ENCODE measurements at places on chromosomes 6 and 20.

GRCh38 chr6:47479874-47480273 lies 2.3 kb downstream of the CD2AP start:
- DNase-seq = no peak

GRCh38 chr6:6881438-6882225 lies 226.1 kb upstream of the RREB1 start:
- no peak for DNase-seq

DNA sequence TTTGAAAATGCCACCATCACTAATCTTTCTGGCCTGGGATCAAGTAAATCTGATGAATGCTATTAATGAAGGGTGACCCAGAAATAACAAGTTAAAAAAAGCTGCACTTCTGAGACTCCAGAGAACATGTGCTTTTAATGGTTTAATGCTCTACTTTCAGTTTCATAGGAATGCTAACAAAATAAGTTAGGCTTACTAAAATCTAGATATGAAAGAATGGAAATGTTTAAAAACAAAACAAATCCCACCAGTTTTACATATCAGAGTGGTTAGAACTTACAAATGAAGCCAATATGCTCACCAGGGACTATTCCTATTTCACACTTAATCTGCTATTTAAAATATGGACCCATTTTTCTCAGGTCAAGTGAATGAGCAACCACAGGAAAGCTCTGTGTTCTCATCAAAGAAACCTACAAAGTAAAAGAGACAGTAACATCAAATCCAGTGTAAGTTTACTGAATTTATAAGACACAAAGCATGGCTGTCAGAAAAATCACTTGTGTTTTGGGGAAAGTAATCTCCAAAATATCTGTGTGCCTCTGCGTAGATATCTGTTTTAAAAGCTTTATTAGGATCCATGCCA lies 40.3 kb downstream of the FYN start:
- DNase-seq = no peak

DNA sequence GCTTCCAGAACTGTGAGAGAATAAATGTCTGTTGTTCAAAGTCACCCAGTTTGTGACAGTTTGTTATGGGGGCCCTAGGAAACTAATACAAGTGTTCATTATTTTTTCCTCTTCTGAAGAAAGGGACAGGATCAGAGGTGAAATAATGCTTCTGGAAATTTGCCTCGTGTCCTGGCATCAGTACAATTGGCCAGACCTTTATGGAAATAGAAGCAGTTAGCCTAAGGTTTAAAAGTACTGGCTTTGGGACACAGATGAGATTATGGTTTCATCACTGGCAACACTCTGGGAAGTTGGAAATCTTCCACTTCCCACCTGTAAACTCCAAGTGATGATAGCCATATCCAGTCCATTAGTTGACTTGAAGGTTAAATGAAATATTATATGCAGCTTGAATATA lies 88.7 kb downstream of the PLCB1 start:
- no peak for DNase-seq

DNA sequence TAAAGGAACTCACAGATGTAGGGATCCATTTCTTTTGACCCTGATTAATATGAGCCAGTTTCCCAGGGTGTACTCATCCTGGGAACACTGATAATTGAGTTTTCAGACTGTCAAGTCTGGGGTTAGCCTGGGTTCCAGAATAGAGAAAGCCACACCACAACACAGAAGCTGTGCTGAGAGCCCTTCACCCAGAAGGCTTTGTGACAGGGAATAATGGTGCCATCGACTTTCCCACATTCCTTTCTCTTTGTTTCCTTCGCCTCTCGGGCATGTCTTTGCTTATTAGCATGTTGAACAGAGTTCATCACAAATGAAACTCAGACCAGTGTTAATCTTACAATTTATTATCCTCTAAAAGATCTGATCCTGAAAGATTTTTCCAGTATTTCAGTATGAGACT lies 95.0 kb downstream of the TCP11 start:
- no peak for DNase-seq

DNA sequence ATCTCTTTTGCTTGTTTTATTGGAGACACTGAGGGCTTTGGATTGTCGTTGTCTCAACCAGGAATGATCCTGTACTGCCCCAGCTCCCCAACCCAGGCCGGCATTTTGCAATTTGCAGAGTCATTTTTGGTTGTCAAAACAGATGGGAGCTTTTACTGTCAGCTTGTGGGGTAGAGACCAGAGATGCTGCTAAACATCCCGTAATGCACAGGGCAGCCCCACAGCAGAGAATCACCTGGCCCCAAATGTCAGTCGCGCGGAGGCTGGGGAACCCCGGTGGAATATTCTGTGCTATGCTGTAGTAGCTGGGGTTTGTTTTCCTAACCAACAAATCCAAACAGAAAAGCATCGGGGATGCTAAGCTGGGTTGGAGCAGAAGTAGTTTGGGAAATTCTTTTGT lies 99.7 kb downstream of the TSHZ2 start:
- DNase-seq = no peak

DNA sequence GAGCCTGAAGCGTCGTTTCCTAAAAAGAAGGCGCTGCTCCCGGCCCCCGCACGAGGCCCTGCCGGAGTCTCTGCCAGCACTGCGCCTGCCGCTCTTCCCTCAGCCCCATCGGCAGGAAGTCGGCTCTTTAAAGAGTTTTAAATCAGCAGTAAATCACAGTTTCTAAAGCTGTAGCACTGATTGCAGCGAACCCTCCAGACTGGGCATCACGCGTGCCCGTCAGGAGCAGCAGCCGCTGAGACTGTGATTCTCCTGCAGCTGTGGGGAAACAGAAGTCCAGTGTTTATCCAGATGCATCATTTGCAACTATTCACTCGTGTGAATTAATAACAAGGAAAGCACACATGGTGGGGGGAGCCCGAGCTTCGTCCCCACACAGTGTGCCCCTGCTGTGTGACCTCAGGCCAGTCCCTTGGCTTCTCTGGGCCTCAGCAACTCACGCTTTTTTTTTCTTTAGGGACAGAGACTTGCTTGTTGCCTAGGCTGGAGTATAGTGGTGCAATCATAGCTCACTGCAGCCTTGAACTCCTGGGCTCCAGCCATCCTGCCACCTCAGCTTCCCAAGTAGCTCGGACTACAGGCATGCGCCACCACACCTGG lies 28.3 kb downstream of the DLL1 start:
- no peak for DNase-seq

GRCh38 chr6:77341058-77341986 lies 122.0 kb downstream of the HTR1B start:
- no peak for DNase-seq

DNA sequence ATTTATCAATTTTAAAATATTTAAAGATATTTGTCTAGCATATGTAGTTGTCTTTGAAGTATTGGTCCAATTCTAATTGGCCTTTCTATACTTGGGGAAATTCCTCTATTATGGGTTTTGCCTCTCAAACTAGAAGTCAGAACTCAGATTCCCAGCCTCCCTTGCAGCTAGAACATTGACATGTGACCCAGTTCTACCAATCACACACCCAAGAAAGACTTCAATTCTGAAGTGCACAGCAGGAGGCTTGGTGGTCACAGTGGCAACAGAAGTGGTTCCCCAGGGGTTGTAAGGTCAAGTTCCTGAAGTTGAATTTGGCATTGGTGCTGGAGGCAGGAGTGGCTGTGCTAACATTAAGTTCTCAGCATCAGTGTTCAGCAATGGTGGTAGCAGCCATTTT lies 14.8 kb upstream of the FKBP5 start:
- DNase-seq = no peak

DNA sequence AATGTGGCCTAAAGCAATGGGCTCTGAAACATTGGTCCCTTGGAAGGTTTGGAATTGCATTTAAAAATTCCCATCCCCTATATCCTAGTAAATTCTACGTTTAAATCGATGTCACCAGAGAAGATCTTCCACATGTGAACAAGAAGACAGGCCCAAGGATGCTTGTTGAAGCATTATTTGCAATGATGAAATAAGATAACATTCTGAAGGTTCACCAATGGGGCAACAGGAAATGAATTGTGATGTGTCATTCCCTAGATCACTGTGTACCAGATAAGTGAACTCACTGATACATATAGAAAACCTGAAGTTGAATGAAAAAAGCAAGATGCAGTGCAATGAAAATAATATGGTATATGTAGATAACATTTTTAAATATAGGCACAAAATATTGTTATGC lies 464.3 kb upstream of the BTBD3 start:
- DNase-seq = no peak

DNA sequence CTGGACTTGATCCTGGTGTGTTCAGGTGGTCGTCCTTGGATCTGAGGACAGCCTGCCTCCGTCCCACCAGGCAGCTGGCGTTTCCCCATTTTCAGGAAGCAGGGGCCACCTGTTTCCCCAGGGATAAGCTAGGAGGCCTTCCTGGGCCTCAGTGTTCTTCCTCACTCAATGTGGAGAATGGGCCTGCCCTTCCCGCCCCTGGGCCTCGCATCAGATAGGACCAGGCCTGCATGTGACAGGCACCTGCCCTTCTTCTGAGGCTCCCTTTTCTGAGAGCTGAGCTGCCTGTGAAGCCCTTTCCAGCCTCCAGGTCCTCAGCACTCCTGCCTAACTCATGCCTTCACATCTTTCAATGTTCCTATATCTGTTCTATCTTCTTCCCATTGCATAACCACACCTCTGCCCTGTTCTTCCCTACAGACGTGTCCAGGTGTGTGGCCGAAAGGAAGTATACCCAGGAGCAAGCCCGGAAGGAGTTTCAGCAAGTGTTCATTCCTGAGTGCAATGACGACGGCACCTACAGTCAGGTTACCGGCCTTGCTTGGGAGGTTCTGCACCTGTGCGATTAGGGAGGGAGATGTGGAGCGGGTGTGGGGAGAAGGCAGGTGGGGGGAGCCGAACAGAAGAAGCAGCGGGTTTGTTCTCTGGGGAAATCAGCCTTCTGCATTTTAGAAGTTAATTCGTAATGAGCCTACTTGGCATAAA lies 85.1 kb downstream of the SMOC2 start:
- DNase-seq = no peak

GRCh38 chr6:15987569-15987968 lies 141.3 kb upstream of the MYLIP start:
- no peak for DNase-seq

- no peak for DNase-seq
Measured at GRCh38 chr6:71033171-71033570, 76.3 kb upstream of the B3GAT2 start.

DNA sequence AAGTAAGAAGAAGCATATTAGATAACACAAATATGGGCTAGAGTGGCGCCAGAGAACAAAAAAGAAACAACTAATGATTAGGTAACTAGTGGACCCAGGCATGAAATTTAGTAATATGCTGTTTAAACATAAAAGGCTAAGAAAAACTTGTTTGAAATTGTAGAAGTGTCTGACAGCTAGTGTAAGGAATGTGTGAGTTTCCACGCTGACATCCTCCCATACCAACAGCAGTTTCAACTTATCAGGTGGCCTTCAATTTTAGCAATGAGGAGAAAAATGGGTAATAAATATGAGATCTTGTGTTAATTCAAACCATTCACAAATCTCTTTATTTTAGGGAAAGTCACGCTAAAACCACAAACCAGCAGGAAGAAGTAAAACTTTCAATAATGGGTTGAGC lies 440.2 kb upstream of the FLRT3 start:
- DNase-seq = no peak

- DNase-seq = no peak
Measured at GRCh38 chr6:87473419-87473903, 687 bp downstream of the SLC35A1 start.

DNA sequence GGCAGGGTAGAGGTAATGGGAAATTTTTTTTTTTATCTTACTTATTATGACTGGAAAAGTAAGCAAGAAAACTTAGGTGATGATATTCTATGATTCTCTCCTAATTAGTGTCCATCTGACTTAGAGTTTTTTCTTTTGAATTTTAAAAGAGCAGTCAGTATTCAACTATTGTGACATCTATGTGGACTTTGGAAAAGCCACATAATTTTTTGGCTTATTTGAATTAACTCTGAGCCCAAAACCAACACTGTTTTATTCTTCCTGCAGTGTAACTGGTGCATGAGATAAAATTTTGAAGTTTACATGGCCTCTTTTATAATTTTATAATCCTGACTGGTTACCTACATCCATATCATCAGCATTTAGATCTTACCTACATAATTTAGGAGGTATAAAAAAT lies 619.7 kb downstream of the EPM2A start:
- DNase-seq = no peak

DNA sequence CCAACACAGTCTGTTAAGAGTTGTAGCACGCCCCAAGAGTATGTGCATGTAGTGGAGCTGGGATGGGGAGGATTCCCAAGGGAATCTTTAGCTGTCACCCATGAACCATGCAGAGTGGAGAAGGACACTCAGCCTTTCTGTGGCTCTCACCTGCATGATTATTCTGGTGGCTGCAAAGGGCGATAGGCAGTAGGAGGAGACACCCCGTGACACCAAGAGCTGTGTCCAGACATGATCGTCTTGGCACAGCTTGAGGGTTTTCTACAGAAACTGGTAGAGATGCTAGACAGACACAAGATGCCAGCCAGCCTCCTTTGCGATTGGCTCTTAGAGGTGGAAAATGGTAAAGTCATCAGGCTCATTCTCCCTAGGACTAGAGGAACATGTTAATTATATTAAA lies 3.1 kb upstream of the CSE1L start:
- DNase-seq = no peak

- no peak for DNase-seq
Measured at GRCh38 chr20:54083459-54083858, 13.1 kb upstream of the BCAS1 start.

GRCh38 chr6:27148404-27148795 lies 99.1 kb upstream of the PRSS16 start:
- no peak for DNase-seq

- DNase-seq = no peak
Measured at GRCh38 chr6:21828704-21829103, 235.2 kb downstream of the SOX4 start.

- no peak for DNase-seq
Measured at GRCh38 chr6:119934816-119935215, 585.3 kb upstream of the MAN1A1 start.

DNA sequence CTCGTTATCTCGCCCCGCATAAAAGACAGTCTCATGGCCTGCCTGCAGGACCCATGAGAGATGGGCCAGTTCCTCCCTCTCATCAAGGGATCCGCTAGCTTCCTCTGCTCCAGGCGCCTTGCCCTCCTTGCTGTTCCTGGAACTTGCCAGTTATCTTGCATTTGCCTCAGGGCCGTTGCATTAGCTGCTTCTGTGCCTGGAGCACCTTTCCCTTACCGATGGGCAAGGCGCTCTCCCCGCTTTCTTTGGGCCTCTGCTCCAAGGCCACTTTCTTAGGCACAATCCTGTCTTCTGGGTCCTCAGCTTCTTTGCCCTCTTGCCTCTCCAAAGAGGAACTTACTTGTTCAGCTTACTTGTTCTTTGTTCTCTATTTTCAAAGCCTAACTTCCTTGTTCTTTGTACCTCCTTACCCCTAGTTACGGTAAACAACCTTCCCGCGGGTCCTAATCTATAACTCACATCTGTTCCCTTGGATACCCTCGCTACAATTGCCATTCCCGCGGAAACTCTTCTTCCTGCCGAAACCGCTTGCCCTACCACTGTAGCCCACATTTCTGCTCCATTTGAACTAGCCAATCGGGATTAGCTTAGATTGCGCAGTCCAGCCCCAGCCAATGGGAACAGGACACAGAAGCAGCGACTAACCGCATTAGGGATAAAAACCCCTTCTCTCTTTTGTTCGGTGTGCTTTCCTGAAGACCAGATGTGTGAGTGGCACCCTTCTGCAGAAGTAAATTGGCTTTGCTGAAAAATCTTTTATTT lies 887 bp upstream of the NSFL1C start:
- no peak for DNase-seq
